ENCODE measurements at places on chromosomes 6 and 20.

- no peak overlapping the region for H3K4me3 ChIP-seq
- H3K36me3 ChIP-seq = no peaks in the 10 kb centered on the region
- DNase-seq = no peak
- no peaks in the 10 kb centered on the region for H3K27me3 ChIP-seq
Measured at GRCh38 chr6:66897576-66897975, 1190.5 kb upstream of the EYS start.

DNA sequence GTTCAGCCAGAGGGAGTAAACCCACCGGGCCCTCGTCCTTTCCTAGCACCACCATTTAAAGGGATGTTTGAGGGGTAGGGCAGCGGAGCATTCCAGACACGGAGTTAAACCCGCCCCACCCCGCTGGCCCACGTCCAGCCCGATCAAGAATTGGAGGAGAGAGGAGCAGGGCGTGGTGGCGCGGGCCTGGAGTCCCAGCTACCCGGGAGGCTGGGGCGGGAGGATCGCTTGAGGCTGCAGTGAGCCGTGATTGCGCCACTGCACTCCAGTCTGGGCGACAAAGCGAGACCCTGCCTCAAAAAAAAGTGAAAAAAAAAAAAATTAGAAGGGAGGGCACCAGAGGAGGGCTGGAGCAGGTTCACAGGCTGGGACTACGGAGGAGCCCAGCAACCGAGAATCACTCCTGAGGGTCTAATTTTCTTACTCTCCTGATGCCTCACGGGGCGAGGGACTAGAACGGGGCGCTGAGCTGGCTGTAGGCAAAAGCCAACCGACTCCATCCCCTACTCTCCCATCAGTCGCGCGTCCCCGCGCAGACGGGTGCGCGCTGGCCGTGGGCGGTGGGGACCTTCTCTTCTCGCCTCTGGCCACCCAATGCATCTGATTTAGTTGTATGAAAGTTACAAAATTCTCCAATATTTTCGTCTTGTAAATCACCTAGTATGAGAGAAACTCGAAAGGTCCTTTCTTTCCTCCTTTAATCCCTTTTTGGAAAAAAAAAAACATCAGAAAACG lies 6.1 kb upstream of the HSPA1B start:
- peaks cover 2% of the 10 kb centered on the region for H3K36me3 ChIP-seq
- H3K4me3 ChIP-seq = peak overlapping the region; percentile 98
- no peak for DNase-seq
- H3K4me1 ChIP-seq = peaks cover 34% of the 10 kb centered on the region
- H3K27me3 ChIP-seq = no peaks in the 10 kb centered on the region
- peak overlapping the region; percentile 96 for H3K27ac ChIP-seq

DNA sequence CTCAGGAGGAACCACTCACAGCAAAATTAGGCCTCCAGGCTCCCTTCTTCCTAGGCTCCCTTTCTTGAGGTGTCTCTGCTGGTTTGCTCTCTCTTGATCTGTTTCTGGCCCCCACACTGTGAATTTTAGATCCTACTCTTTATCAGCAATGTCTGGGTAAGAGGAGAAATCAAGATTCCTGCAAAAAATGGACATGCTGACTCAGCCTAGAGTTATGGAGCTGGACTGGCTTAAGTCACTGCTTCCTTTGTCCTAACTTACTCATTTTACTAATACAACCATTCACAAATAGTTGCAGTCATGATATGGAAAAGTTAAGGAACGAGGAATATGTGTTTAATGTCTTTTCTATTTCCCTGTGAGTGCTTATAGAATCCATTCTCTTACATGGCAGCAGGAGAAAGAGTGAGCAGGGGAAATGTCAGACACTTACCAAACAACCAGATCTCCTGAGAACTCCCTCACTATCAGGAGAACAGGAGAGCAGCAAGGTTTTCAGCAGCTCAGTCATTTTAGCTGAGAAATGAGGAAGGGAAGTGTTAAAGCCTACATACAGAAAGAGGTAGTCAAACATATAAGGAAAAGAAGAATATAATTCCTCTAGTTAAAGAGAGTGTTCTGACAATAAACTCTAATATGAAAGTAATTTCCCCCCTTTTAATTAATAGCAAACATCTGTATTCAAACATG lies 160.8 kb downstream of the PDE7B start:
- no peaks in the 10 kb centered on the region for H3K4me1 ChIP-seq
- no peak overlapping the region for H3K27ac ChIP-seq
- no peaks in the 10 kb centered on the region for H3K36me3 ChIP-seq
- no peak overlapping the region for H3K4me3 ChIP-seq

DNA sequence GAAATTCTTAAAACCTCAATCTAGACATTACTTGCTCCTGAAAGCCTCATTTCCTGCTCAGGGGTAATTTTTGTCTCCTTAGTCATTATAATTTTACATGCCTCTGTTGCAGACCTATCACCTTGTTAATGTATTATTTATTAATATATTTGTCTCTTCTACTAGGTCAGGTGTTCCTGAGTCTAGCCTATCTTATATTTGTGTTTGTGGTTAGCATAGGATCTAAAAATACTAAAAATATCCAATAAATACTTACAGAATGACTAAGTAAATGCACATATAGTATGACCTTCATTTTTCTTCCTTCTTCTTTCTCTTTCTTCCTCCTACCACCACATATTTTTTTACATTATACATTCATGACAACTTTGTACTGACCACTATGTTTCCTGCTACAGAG lies 268.9 kb upstream of the HS3ST5 start:
- no peak for DNase-seq
- no peaks in the 10 kb centered on the region for H3K36me3 ChIP-seq
- H3K4me1 ChIP-seq = no peaks in the 10 kb centered on the region
- no peak overlapping the region for H3K4me3 ChIP-seq
- H3K27ac ChIP-seq = no peak overlapping the region

GRCh38 chr20:19815553-19815991 lies 57.5 kb downstream of the RIN2 start:
- peaks cover 17% of the 10 kb centered on the region for H3K27me3 ChIP-seq
- peaks cover 2% of the 10 kb centered on the region for H3K36me3 ChIP-seq
- H3K27ac ChIP-seq = no peak overlapping the region
- no peak overlapping the region for H3K4me3 ChIP-seq
- no peak for DNase-seq

DNA sequence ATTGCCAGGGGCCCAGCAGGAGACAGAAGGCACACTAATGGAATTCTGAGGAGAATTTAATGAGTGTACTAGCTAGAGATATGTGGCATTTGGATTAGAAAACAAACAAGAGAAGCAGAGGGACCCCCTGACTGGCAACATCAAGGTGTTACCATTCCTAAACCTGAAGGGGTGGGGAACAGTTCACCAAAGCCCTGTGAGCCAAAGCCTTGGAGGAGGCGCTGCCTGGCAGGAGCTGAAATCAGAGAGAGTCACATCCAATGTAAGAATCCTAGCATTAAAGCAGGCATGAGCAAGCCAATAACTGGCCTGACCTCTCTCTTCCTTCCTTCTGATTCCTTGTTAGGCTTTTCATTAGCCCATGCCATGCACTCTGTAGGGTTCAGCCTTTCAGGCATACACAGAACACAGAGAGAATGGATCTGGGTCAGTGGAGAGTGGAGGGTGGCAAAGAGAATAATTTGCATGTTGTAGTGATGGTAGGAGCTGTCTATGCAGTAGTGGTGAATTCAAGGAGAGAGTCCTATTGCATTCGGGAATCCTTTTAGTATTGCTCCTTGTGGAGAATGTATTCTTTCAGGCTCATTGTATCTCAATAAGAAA lies 367.2 kb upstream of the MAN1A1 start:
- peaks cover 3% of the 10 kb centered on the region for H3K4me1 ChIP-seq
- H3K27me3 ChIP-seq = peaks cover 6% of the 10 kb centered on the region
- no peak overlapping the region for H3K27ac ChIP-seq
- no peak for DNase-seq

GRCh38 chr20:63752411-63753101 lies 13.0 kb downstream of the SLC2A4RG start:
- H3K27ac ChIP-seq = no peak overlapping the region
- no peak overlapping the region for H3K4me3 ChIP-seq
- no peaks in the 10 kb centered on the region for H3K27me3 ChIP-seq
- DNase-seq = no peak
- no peaks in the 10 kb centered on the region for H3K36me3 ChIP-seq

DNA sequence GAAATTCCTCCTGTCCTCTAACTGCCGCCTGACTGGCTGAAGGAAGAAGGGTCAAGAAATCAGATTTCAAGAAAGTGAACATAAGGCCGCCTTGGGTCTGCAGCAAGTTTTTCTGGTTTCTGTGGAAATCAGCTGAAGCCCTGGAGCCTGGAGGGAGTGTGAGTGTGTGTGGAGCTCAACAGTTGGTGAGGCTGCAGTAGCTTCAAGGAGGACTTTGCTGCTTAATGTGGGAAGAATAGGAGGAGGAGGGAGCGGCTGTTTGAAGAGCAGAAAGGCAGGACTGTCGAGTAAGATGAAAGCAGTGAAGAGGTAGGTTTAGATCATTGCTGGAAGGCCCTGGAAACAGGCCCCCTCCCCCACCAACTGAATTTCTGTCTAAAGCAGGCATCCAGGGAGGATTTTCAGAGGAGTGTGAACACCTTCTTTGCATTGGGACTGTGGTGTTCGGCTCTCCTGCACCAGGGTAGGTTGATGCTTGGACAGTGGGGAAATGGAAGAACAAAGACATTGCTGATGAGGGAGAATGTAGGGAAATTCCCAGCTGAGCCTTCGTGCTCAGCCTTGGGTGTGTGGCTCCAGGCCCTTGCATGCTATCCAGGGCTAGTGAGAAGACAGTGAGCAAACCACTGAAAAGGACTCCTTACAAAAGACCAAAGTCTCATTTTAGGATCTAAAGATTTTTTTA lies 79.5 kb upstream of the VSTM2L start:
- DNase-seq = no peak
- H3K4me3 ChIP-seq = no peak overlapping the region
- peaks cover 11% of the 10 kb centered on the region for H3K4me1 ChIP-seq
- no peak overlapping the region for H3K27ac ChIP-seq
- no peaks in the 10 kb centered on the region for H3K27me3 ChIP-seq

GRCh38 chr6:11092668-11093375 lies 812 bp upstream of the SMIM13 start:
- H3K27me3 ChIP-seq = peaks cover 12% of the 10 kb centered on the region
- H3K27ac ChIP-seq = peak overlapping the region; percentile 97
- no peaks in the 10 kb centered on the region for H3K36me3 ChIP-seq
- DNase-seq = no peak

DNA sequence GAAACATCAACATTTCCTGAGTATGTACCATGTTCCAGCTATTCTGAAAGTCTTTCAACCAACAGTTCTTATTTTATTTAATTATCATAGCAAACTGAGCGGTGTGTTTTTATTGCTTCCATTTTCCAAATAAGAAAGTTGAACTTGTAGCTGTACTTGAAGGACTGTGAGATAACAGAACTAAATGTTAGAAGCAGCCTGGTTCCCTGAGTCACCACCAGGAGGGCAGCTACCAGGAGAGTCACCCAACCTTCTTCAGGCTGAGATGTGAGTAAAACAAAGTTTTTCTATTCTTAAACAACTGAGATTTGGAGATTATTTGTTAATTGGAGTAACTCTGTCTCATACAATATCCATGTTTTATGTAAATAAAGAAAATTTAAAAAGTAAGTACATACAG lies 403.4 kb downstream of the PKHD1 start:
- no peaks in the 10 kb centered on the region for H3K27me3 ChIP-seq
- H3K4me1 ChIP-seq = no peaks in the 10 kb centered on the region
- DNase-seq = no peak
- H3K4me3 ChIP-seq = no peak overlapping the region
- H3K36me3 ChIP-seq = no peaks in the 10 kb centered on the region
- no peak overlapping the region for H3K27ac ChIP-seq

DNA sequence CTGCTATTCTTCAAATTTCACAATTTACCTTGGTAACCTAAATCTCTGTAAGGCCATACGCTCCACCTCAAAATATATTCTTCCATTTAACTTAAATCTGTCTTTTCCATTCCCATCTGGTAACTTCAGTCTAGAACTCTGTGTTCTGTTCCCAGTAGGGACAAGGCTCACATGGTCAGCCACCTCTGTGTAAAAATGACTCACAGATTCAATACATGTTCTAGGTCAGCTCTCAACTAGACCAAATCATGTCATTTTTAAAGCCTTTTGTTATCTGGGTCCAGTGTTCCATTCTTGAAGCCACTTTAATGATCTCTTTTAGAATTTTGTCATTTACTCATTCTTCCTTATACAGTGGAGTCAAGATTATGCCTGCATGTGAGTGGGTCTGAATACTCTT lies 315.6 kb upstream of the CITED2 start:
- H3K27me3 ChIP-seq = peaks cover 9% of the 10 kb centered on the region
- H3K4me1 ChIP-seq = peaks cover 8% of the 10 kb centered on the region
- H3K4me3 ChIP-seq = no peak overlapping the region
- no peak for DNase-seq

GRCh38 chr20:45173522-45173921 lies 1.2 kb upstream of the PI3 start:
- H3K36me3 ChIP-seq = no peaks in the 10 kb centered on the region
- DNase-seq = no peak
- H3K4me3 ChIP-seq = no peak overlapping the region
- peaks cover 38% of the 10 kb centered on the region for H3K27me3 ChIP-seq

DNA sequence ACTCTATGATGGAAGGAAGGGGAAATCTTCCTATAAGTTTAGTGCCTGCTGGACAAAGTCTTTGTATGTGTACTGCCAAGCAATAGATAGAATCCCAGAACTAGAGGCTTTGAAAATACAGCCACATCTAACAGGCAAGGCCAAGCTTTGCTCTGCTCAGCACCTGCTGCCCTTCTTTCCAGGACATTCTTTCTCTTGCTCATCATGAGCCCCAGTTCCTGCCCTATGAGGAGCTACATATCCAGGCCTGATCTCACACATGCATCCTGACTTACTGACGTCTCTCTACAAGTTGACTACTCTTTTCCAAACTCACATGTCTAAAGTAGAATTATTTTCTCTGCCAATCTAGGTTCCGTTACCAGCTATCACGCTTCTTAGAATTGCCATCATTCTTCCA lies 64.5 kb upstream of the ENPP5 start:
- peaks cover 48% of the 10 kb centered on the region for H3K27me3 ChIP-seq
- H3K27ac ChIP-seq = no peak overlapping the region
- H3K36me3 ChIP-seq = peaks cover 2% of the 10 kb centered on the region
- no peak for DNase-seq
- no peaks in the 10 kb centered on the region for H3K4me1 ChIP-seq

GRCh38 chr6:21176197-21176596 lies 417.4 kb upstream of the SOX4 start:
- H3K4me3 ChIP-seq = no peak overlapping the region
- H3K4me1 ChIP-seq = peaks cover 2% of the 10 kb centered on the region
- no peaks in the 10 kb centered on the region for H3K27me3 ChIP-seq
- no peak overlapping the region for H3K27ac ChIP-seq
- H3K36me3 ChIP-seq = no peaks in the 10 kb centered on the region
- no peak for DNase-seq

DNA sequence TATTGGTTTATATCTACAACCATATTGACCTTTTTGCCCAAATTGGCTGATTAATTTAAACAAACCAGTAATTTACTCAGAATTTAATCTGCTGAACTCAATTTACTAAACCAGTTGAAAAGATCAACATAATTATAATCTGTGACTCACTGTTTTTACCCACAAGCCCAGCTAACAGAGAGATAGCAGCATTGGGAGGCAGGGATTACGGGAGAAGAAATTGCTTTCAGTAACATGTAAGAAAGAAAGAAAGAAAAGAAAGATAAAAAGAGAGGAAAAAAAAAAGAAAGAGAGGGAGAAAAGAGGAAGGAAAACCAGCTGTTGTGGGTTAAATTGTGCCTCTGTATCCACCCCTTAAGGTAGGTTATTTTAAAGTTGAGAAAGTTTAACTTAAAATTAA lies 13.3 kb upstream of the RHAG start:
- no peaks in the 10 kb centered on the region for H3K27me3 ChIP-seq
- no peak overlapping the region for H3K4me3 ChIP-seq
- no peaks in the 10 kb centered on the region for H3K4me1 ChIP-seq

Data from T-helper 17 cell (primary cell).